ENCODE measurements at places on chromosomes 1 and 21. TPM values are rescaled to one million over a fixed set of nuclear protein-coding genes. Genes with fewer than 3 reads are reported as not detected.

DNA sequence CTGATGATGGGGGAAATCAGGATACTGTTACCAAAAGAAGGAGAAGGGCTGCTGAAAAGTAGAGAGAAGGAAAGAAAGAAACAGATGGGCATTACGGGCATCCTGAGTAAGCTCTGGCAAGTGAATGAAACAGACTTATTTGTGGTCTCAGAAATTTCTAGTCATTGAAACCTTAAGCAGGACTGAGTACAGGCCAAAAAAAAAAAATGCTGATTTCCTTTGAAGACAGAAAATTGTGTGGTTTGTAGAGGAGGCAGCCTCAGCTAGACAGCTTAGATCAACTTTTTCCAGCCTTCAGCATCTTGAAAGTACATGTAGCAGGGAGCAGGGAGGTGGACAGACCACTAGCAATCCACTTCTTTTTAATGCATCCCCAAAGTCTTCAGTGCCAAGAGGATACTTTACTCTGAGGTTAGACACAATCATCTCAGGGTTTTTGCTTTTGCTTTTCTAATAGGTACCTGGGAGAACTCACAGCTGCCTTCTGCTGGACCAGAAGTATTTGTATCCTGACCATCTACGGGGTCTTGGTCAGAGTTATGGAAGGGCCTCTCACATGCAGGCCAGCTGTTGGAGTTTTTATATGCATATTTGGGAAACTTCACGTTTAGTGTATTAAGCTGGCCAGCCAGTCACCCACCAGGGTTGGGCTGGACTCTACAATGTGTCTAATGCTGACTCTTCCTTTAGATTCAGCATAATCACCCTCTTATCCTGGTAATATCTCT lies 10.6 kb upstream of the CAPZB start:
- no peak for DNase-seq

DNA sequence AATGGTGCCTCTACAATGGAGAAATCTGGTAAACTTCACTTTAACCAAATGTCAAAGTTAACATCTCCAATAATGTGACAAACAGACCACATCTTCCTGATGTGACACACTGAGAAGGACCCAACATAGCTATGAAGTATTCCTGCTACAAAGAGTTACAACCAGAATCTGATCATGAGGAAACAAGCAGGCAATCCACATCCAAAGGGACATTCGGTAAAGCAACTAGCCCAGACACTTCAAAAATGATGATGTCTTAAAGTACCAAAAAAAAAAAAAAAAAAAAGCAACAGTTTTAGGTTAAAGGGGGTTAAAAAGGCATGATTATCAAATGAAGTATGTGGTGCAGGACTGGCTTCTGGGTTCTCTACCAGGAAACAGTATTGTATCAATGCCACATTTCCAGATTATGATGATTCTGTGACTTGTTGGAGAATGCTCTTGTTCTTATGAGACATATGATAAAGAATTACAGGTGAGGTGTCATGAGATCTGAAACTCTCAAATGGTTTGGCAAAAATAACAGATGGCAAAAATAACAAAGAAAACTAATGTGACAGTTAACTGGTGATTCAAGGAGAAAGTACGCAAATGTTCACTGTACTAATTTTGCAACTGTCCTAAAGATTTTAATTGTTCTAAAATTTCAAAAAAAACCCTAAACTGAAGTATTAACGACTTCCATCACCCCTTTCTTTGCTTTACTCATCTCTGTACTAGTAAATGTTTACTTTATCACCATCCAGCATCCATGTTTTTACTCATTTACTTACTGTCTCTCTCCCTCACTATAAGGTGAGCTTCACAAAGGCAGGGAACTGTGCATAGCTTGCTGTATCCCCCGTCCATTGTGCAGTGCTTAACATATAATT lies 2.8 kb downstream of the CD58 start:
- no peak for DNase-seq

Gene GJA5
- not detected for polyA plus RNA-seq

Gene OR2AK2
- polyA plus RNA-seq = not detected

DNA sequence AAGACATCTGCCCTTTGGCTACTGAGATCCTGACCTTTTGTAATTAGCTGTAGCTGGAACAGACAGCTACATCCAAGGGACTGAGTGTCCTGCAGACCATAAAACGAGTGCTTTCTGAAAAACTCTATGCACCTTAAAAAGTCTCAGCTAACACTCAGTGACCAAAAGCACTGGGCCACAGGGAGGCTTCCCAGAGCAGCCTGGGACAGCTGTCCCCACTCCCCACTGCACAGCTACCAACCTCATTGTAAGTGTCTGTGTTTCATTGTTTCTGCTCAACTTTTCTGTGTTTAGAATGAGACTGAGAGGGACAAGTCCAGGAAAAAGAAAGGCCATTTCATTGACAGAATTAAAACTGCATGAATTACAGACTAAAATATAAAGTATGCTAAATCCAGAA lies 80.7 kb downstream of the SMYD2 start:
- DNase-seq = no peak

DNA sequence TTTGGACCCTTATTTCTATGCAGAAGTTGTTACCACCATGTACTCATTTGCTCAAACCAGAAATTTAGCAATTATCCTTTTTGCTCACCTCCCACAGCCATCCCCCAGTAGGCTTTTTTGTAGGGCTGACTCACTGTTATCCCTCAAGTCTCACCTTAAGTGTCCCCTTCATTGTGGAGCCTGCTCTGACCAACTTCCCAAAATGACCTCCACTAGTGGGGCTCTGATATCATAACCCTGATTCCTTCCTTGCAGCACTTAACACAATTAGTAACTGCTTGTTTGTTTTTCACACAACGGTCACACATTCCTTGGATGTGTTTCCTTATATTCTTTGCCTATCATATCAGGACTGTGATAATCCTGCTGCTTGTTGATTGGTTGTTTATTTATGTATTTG lies 76.7 kb downstream of the PATJ start:
- no peak for DNase-seq

DNA sequence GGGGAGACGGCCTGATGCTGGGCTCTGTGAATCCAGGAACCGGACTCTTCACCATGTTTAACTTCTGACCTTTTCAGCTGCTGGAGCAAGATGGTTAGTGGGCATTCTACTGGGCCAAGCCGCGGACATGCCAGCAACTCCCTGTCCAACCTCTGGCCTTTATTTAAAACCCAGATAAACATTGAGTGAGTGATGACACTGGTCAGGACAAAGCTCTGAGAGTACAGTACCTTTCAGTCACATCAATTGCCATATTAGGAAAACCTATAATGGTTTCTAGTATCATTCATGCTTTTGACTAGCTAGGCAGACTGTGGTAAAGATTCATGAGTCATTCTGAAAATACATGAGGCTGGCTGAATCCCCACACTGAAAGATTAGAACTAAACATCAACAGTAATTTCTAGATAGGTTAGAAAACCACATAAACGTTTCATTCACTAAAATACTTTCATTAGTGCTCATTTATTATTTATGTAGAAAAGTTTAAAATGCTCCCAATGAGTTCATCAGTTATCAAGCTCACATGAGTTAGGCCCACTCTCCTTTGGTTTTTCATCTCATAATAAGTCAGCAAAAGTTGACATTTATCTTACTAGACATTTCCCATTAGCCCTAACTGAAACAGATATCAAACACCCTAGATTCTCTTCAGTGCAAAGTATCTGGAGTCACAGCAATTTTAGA lies 7.1 kb upstream of the ACTA1 start:
- no peak for DNase-seq

- DNase-seq = no peak
Observed at GRCh38 chr1:21841852-21842466, 29.9 kb downstream of the LDLRAD2 start.

DNA sequence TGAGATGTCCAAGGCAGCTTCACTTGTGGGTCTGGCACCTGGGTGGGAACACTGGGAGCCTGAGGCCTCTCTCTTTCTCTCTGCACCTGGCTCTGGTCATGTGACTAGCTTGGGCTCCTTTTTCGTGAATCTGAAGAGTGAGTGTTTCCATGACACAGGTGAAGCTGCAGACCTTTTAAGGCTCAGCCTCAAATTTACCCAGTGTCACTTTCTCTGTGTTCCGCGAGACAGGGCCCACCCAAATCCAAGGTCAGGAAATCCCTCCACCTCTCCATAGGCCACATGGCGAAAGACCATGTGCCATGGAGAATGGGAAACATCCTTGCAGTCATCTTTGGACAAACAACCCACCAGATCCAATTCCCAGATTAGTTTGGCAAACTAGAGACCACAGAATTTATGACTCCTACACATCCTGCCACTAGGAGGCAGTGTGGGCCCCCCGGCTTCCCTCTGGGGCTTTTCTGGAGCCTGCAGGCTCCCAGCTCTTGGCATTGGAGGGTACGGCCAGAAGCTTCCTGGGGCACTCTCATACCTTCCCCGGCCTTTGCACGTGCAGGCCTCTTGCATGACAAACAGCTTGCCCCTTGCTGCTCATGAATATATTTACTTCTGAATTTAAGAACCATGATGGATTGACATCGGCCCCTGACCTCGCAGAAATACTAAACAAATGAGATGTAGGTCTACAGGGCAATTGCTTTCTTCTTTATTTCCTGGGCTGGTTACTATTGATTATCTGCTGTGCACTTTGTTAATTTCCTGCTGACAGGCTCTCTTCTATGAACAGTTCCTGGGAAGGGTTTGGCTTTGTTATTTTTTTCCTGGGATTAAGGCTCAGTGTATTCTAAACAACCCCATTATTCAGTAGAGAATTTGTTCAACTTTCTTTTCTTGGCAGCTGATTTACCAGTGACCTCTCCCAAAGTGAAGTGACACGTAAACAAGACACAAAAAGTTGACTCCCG lies 180.7 kb downstream of the KAZN start:
- peak; percentile 2 for DNase-seq

- no peak for DNase-seq
Observed at GRCh38 chr1:17819129-17819802, 64.1 kb downstream of the ACTL8 start.

Measured in CD14-positive monocyte (primary cell).